CD8-positive, alpha-beta memory T cell (primary cell): ENCODE measurements at places on chromosomes 4 and X. TPM values are rescaled to one million over a fixed set of nuclear protein-coding genes. Genes with fewer than 3 reads are reported as not detected.

- DNase-seq, result no peak
- no peaks in the 10 kb centered on the region for H3K36me3 ChIP-seq
These were observed 13.2 kb upstream of the PCDH18 start for GRCh38 chr4:137545461-137545861.

DNA sequence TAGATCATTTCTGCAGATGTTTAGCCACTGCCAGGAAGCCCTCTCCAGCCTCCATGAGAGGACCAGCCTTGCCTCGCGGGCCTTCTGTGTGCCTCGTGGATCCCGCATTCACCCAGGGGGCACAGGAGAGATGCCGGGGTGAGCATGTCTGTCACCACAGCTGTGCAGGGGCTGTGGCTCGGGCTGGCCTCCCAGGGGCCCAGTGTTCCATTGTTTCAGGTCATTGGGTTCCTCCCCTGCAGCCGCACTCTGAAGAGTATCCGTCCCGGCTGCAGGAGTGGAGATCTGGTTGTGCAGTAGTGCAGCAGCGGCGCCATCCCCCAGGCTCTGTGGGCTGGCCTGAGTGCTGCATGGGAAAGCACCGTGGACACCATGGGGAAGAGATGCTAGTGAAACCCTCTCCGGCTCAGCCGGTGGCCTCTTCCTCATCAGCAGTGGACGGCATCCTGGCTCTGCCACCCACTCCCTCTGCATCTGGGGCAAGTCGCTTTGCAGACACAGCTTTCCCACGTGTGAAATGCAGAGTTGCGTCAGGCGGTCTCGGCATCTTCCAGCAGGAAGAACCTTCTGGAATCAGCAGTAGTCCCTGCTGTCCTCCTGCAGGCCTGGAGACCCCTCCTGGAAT is 29.1 kb downstream of the TBC1D14 start:
- H3K27me3 ChIP-seq, result no peaks in the 10 kb centered on the region
- no peak overlapping the region for H3K4me3 ChIP-seq
- no peak for DNase-seq
- no peaks in the 10 kb centered on the region for H3K36me3 ChIP-seq

Gene CITED1
- total RNA-seq, result not detected

Gene NR3C2
- total RNA-seq, result 7.3 TPM
